ENCODE measurements at places on chromosomes 6 and 20. TPM values are rescaled to one million over a fixed set of nuclear protein-coding genes. Genes with fewer than 3 reads are reported as not detected.

The NNAT gene
- 44.4 TPM for total RNA-seq

The SEMG1 gene
- total RNA-seq, result not detected

The TUBB gene
- total RNA-seq, result 272 TPM

The FKBP5 gene
- total RNA-seq, result 412 TPM

The GRIK2 gene
- total RNA-seq, result 7.8 TPM

The PBOV1 gene
- total RNA-seq, result not detected

The MAFB gene
- 173 TPM for total RNA-seq

The PROKR2 gene
- not detected for total RNA-seq

The ULBP1 gene
- total RNA-seq, result 0.25 TPM

DNA sequence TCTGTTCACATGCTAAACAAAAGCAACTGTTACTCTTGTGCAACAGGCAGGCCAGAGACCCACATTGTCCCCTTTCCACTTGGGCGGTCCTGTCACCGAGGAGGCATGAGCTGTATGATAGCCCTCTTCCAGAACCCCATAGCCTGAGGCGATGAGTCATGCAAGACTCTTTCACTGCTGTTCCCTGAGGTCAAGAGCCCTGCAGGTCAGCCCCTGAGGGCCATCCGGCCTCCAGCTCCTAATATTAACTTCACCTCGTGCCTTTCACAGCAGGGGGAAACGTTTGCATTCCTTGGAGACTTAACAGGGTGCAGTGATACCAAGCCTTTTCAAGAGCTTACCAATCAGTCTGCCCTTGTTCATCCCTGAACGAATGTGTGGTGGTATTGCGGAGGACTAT, 253.3 kb upstream of the ECI2 start:
- no peak for DNase-seq

DNA sequence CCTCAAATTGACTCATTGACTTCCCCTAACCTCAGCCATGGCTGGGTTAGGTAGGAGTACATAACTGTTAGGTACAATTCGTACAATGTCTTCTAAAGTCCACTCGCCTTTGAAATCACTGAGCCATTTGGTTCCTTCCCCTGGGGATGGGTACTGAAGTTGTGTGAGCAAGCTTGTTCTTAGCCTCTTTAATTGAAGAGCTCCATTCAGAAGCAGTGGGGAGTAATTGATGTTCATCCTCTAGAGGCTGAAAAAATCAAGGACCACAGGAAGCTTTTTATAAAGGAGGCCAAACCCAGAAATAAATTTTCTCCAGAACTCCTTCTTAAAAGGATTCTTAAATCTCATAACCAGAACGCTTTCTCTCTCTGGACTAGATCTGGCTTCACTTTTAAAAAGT, 60.6 kb downstream of the ANKS1A start:
- DNase-seq, result no peak

DNA sequence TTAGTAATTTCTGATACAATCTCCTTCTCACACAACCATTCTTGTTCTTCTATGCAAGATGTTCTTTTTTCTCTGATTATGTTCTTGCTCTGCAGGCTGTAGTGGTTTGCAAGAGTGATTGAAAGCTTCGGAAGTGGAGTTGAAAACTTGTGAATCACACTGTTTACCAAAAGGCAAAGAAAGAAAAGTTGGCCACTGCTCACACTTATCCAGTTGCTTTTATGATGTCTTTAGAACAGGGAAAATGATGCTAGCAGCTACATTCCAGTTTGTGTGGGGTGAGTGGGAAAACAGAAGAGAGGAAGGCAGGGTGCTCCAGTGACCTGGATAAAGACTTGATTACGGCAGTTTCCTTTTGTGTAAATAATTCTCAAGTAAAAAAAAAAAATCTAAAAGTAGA, 583.3 kb downstream of the TENT5A start:
- no peak for DNase-seq

DNA sequence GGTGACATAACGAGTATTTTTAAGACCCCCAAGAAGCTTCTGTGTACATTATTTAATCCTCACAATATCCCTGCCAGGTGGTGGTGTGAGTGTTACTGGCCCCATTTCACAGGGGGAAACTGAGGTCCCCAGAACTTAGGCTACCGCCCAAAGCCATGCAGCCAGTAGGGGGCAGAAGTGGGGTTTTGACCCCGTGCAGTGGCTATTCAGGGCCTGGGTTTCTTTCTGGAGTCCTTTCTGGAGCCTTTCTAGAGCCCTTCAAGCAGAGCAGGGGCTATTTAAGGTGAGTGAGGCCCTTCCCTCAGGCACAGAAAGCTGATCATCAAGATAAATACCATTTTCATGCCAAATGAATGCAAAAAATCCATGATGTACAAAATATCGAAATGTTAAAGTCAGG, 59.0 kb downstream of the CTCFL start:
- no peak for DNase-seq

DNA sequence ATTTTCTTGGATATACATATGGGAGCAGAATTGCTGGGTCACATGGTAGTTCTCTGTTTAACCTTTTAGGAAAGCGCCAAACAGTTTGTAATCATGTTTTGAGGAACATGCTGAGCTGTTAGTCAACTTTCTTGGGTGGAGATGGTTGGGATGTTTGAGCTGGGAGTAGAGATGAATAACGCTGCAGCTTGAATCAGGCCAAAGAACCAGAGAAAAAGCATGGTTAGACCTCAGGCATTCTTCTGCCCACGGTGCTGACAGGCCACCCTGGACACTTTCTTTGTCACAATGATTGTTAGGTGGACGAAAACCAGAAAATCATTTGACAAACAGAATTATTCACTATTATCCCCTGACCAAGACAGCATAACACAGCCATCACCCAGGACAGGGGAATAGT, 66.8 kb downstream of the PRDM1 start:
- DNase-seq, result no peak

- DNase-seq, result peak; percentile 50
Measured at GRCh38 chr6:32081168-32081990, 27.8 kb downstream of the TNXB start.

GRCh38 chr20:47984437-47984836, 199.2 kb upstream of the SULF2 start:
- no peak for DNase-seq

DNA sequence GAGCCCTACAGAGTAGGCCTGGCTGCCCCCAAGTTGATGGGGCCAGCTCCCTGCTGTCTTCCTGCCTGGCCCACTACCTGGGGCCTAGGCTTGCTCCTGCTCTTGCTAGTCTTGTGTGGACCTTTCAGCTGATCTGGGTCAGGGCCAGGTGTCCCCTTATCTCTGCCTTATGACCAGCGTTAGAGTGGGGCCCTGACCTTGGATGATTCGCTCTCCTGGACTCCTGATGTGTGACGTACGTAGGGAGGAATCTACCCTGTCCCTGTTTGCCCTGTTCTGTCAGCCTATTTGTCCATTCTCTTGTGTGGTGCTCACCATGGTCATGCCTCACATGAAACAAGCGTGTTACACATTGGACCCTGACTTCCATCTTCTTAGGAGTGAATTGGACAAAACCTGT, 571.8 kb downstream of the QKI start:
- DNase-seq, result no peak

DNA sequence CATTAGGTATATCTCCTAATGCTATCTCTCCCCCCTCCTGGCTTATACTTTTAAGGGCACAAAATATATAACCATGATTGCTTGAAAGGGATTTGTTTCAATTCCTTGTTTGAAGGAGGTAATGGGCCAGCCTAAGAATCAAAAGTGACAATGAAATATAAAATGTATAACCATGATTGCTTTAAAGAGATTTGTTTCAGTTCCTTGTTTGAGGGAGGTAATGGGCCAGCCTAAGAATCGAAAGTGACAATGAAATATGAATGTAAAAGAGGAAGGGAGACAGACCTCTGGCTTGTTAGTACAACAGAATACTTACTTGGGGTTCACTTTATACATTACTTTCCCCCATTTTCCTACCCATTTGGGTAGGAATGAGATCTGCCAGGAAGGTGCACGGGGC, 55.5 kb downstream of the FOXC1 start:
- no peak for DNase-seq

DNA sequence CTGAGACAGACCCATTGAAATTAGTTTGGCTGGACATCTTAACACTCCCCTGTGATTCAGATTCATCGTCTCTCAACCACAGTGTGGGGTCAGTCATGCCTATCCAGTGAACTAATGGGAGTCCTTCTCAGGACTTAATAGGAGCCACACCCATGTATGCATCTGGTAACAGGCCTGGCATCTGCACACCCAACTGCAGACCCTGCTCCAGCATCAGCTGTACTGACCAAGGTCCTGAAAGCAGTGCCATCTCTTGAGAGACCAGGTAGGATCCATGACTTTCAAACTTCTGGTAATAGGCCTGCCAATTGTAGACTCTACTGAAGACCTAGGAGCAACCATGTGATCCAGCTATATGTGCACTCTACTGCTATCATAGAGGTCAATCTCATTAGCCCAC, 363.6 kb upstream of the POU3F2 start:
- DNase-seq, result no peak

GRCh38 chr20:46800409-46800804, 91.0 kb downstream of the SLC2A10 start:
- DNase-seq, result no peak

DNA sequence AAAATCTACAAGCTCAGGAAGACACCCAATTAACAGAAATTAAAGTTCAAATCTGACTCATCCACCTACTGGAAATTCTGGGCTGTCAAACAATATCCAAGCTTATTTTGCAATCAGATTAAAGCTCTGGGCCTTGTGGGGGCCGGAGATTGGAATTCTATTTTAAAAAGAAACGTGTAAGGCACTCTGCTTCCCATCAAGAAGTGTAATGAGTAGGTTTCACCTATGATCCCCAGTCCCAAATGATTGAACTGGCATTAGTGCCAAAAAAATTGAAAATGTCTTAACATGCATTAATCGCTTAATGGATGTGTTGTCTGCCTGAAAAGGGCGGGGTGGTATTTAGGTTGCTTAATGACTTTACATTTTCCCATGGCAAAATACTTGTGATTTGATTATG, 542.4 kb upstream of the BTBD3 start:
- no peak for DNase-seq

DNA sequence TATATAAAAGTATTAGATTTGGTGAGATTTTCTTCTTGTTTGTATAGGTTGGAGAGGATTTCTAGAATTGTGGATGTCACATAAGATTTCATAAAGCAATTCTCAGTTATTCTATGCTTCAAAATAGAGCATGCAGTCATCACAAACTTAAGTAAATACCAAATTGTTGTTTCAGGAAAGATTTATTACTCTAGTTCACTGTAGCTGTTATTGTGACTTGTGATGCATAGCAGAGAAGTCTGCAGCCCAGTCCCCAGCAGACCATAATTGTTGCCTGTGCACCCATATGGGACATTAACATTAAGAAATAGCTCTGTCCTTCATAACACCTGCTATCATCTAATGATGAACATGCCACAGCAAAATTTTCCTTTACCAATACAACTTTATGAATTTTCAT, 228.0 kb upstream of the FAM83B start:
- DNase-seq, result no peak

DNA sequence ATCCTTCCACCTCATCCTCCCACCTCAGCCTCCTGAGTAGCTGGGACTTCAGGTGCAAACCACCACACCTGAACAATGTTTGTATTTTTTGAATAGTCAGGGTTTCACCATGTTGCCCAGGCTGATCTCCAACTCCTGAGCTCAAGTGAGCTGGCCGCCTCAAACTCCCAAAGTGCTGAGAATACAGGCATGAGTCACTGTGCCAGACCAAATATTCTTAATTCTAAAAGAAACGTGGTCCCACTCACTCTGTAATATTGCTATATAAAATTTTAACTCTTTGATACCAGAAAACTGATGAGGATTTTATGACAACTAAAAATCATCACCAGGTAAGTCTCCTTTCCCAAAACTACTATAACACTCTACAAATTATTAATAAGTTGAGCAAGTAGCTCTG, 716.8 kb upstream of the GJE1 start:
- no peak for DNase-seq

DNA sequence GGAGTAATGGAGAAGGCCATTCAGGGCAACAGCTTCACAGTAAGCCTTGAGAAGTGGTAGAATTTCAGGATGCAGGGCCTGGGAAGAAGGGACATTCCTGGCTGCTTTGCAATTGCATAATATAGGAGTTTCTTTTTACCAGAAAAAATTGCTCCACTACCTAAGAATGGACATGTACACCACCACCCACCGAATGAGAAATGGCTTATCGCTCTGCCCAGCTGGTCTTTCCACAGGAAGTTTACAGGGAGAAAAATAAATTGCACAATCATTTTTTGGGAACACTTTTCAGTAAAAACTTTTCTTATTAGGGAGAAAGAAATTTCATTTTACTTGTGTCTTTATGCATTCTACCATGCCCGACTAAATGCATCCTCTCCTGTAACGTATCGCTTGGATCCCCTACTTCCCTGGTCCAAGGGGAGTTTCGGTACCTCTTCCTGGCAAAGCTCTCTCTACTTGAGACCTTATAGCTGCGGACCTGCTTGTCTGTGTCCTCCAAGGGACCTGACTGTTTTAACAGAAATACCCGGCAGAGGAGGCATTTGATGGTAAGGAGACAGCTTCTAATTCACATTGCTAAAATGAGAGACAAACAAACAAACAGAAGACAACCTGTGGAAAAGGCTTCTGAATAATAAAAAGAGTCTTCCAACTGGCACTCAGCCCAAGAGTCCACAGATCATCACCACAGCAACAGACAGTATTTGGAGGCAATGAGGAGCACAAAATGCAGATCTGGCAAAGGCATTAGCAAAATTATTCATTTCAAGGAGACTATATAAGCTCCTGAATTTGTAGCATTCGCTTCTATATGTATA, 54.2 kb downstream of the MAP3K5 start:
- no peak for DNase-seq

GRCh38 chr6:101000341-101000740, 119.2 kb upstream of the ASCC3 start:
- DNase-seq, result no peak

DNA sequence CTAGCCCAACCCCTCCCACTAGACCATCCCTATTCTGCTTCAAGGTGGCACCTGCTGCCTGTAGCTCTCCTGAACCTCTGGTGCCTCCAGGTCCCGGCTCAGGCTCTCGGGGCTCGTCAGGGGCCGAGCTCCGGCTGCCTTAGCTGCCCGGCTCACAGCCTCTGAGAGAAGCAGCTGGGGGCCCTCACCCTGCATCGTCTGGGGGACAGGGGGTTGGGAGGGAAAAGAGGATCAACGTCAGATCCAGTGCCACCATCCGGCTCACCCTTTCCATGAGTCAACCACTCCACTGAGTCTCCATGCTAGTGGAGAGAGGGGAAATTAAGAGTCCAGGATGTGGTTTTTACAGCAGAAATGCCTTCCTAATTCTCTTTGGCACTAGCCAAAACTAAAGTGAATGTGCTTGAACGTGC, 13.0 kb downstream of the BAG6 start:
- no peak for DNase-seq

DNA sequence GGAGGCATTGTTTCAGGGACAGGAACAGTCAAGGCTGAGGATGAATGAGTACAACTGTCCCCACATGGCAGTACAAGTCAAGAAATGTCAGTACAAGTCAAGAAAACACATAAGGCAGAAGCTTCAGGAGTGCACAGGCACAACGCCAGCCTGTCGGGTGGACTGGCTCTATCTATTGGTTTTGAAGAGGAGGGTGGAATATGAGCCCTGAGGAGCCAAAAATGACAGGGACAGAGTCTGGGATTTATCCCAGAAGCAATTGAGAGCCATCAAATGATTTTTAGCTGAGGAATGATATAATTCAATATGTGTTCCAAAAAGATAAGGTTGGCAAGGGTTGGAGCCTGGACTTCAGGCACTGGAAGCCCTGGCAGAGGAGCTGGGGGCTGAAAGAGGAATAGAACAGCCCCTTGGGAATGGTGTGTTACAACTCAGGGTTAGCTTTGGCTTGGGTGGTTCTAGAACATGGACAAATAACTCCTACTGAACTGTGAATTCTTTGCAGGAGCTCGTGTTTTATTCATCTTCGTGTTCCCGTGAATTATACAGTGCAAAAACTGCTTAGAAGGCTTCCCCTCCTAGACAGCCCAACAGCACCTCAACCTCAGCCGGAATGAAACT, 425.7 kb upstream of the ARID1B start:
- no peak for DNase-seq
